Common myeloid progenitor, CD34-positive (primary cell): ENCODE measurements at places on chromosomes 12 and 14.

DNA sequence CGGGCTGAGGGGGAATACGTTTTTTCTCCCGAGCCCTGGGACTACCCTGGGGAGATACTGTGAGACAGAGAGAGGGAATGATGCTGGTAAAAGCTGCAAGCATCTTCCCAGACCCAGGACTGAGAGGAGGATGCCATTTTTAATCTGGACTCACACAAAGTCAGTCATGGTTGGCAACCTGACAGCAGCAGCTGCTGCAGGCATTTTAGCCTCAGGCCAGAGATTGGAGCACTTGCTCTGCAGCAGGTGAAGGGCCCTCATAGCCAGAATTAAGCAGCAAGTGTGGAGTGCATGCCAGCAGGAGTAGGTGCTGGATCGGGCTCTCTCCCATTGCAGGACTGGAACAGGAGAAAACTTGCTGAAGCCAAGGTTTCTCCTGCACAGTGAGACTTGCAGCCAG, 361.1 kb upstream of the CLEC14A start:
- no peak for DNase-seq

- DNase-seq, result peak; percentile 96
Observed at GRCh38 chr12:50517421-50518048, 12.8 kb downstream of the DIP2B start.

DNA sequence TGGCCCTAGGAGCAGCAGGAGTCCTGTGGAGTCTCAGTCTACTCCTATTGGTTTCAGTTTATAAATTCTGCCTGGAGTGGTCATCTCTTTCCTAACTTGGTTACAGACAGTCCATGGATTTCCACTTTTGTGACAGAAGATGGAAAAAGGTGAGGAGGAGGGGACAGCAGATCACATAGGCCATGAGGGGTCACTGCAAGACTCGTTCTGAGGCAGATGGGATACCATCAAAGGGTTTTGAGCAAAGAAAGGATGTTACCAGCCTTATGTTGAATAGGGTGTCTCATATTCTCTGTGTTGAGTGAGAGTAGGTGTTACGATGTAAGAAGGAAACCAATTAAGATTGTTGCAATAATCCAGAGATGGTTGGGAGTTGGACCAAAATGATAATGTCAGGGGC, 15.3 kb downstream of the PDE3A start:
- no peak for DNase-seq

DNA sequence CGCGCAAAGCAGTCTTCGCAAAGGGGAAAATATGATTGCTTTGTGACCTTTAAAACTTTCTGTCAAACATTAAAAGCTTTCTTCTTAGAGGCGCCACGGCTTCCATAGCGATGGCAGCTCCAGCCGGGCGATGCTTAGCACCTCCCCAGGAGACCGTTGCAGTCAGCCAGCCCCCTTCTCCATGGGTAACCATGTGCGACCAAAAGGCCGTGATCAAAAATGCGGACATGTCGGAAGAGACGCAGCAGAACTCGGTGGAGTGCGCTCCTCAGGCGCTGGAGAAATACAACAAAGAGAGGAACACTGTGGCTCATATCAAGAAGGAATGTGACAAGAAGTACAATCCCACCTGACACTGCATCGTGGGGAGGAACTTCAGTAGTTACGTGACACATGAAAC, 12.7 kb upstream of the STON2 start:
- no peak for DNase-seq

GRCh38 chr12:113756609-113757008, 209.5 kb downstream of the RBM19 start:
- DNase-seq, result no peak

GRCh38 chr12:109934026-109934425, 34.0 kb downstream of the TCHP start:
- no peak for DNase-seq

- no peak for DNase-seq
Observed at GRCh38 chr14:51852541-51852940, 7.9 kb upstream of the GNG2 start.
